ENCODE measurements at places on chromosomes 2 and 18. TPM values are rescaled to one million over a fixed set of nuclear protein-coding genes. Genes with fewer than 3 reads are reported as not detected.

PDCD1 gene
- 42.0 TPM for total RNA-seq

CD8B2 gene
- not detected for total RNA-seq

UPP2 gene
- total RNA-seq = not detected

SLC16A14 gene
- total RNA-seq = 7.8 TPM

MAPRE2 gene
- total RNA-seq = 42.7 TPM

SANBR gene
- total RNA-seq = 9.4 TPM

SULT1C2 gene
- not detected for total RNA-seq

FIGN gene
- not detected for total RNA-seq

FOXD4L1 gene
- 0.14 TPM for total RNA-seq

AGXT gene
- total RNA-seq = not detected

ANKRD62 gene
- total RNA-seq = not detected

SNTG2 gene
- total RNA-seq = not detected

KRTCAP3 gene
- total RNA-seq = 7.5 TPM

RIT2 gene
- not detected for total RNA-seq

NEU4 gene
- 3.2 TPM for total RNA-seq

UGT1A10 gene
- total RNA-seq = not detected

ALPI gene
- total RNA-seq = not detected

ABCG8 gene
- total RNA-seq = 0.23 TPM

Measured in activated T-helper 2 cell treated with anti-CD3 and anti-CD28 coated beads, Interferon-gamma antibody, Interleukin-2, Interleukin-4, amounts not matched to agents 10 μg/mL and 5 μg/mL and 100 μg/mL, durations not matched to agents 14 hours and 24 hours and 36 hours (primary cell).